ENCODE measurements at places on chromosomes 3 and 15.

DNA sequence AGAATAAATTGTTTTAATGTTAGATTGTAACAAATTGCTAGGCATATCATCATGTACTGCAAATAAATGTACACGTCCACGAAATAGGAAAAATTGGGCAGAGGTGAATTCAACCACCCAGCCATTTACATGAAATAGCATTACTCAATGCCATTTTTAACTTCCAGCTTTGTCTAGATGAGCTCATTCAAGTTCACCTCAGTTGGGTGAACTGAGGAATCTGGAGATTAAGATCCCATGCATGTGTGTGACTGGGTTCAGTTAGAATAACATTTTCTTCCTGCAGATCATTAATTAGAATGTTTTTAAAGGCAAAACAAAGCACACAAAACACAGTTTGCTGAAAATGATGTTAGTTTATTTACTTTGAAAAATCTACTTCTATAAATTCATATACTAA lies 767.8 kb upstream of the GOLIM4 start:
- no peak for DNase-seq

- peak; percentile 36 for DNase-seq
Measured at GRCh38 chr3:50591196-50591741, 20.3 kb downstream of the CISH start.

- no peak for DNase-seq
Measured at GRCh38 chr3:46935168-46935858, 41.2 kb downstream of the CCDC12 start.

DNA sequence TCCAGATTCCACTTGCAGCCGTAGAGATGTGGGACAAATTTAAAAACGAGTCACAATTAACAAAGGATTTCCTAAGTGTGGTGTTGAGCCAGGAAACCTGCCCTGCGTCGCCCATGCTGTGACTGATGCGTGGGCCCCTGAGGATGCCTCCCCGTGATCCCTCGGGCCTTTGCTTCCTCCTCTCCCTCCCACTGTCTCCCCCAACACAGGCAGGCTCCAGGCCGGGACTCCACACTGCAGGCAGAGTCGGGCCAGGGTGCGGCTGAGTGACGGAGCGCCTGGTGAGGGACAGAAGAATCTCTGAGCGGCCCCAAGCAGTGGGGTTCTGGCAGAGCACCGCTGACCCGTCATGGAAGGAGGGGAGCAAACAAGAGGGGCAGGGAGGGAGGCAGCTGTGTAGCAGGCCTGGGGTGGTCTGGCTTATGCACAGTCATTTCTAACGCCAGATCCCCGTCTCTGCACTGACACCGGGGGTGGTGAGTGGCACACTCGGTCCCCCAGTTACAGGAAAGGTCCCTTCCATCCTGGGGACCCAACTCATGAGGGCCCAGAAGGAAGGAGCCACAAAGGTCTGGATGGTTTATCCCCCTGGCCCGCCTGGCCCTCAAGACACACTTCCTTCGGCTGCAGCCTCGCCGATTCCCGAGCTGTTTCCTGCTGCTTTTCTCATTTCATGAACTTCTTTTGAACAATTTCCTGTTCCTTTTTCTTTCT lies 91.0 kb downstream of the XXYLT1 start:
- DNase-seq = no peak

DNA sequence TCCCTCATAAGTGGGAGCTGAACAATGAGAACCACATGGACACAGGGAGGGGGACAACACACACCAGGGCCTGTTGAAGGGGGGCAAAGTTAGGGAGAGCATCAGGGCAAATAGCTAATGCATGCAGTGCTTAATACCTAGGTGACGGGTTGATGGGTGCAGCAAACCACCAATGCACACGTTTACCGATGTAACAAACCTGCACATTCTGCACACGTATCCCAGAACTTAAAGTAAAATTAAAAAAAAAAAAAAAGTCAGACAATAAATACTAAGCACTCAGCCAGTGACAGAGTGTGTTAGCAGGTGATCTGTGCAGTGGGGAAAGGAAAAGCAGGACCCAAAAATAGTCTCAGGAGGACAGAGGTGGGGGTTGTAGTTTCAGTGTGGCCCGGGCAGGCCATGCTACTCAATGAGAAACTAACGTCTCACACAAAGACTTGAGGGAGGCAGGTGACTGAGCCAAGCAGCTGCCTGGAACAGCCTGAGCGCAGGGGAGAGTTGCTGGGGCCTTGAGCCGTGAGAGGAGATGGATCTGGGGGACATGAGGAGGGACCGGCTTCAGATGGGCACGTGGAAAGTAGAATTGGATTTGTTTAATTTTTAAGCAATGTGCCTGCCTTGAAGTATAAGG lies 18.4 kb downstream of the ANKDD1A start:
- no peak for DNase-seq
